Stimulated activated CD4-positive, alpha-beta T cell treated with anti-CD3 and anti-CD28 coated beads, Interleukin-2, amount 100 ng/mL, for 24 hours (primary cell): ENCODE measurements at places on chromosomes 4 and X.

- no peak for DNase-seq
Measured at GRCh38 chr4:107183155-107183774, 147.2 kb upstream of the DKK2 start.

GRCh38 chrX:107228486-107228819 lies 22.0 kb downstream of the DNAAF6 start:
- DNase-seq, result no peak

- DNase-seq, result no peak
Measured at GRCh38 chr4:146029147-146029546, 90.5 kb upstream of the ZNF827 start.

- DNase-seq, result no peak
Measured at GRCh38 chr4:73347497-73347896, 56.6 kb upstream of the ALB start.

GRCh38 chrX:47112316-47112954 lies 32.1 kb downstream of the NDUFB11 start:
- DNase-seq, result no peak

DNA sequence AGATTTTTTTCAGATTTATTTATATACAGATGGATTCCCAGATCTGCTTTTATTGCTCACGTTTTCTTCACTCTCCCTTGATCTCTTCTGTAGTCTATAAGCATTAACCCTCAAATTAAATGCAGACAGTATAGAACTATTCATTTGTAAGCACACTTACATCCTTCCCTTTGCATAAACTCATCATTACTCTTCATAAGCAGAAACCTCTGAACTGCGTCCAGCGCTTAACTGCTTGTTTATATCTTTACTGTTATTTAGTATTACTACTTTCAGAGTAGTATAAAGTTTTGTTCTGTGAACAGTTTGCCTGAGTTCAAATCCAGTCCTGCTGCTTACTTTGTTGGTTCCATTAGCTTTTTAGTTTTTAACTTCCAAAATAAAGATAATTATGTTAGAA lies 132.9 kb downstream of the STIM2 start:
- DNase-seq, result no peak

DNA sequence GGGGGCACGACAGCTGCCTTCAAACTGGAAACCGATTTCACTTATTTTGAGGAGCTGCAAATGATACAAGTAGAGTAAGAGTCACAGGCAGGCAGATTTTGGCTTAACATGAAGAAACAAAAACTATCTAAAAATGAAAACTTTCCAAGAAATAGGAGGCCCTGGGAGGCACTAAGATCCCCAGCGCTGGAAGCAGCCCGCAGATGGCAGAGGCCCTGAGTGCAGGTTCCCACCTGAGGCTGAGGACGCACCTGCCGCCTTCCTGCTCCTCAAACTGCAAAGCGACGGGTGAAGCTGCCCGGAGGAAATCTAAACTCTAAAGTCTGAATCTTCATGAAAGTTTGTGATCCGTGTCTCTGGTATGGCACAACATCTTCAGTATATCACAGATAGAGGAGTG lies 138.7 kb downstream of the AFAP1 start:
- DNase-seq, result no peak

GRCh38 chrX:12956704-12957534 lies 18.0 kb upstream of the TMSB4X start:
- no peak for DNase-seq

DNA sequence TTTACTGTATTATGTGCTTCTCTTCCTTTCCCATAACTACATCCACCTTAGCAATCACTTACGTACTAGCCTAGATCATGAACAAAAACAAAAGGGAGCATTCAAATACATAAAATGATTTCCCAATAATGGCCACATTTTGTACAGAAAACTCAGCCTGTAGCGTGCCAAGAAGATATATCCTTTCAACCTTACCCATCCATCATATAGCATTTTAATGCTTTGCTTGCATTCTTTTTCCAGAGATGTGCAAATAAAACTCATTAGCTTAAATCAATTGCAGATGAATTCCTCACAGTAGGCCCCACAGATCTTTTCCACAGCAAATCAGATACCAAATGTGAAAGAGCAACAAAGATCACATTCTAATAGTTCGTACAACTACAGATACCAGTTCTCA lies 20.8 kb downstream of the GRSF1 start:
- DNase-seq, result no peak

GRCh38 chr4:98928131-98928504 lies 815 bp downstream of the EIF4E start:
- peak; percentile 76 for DNase-seq

DNA sequence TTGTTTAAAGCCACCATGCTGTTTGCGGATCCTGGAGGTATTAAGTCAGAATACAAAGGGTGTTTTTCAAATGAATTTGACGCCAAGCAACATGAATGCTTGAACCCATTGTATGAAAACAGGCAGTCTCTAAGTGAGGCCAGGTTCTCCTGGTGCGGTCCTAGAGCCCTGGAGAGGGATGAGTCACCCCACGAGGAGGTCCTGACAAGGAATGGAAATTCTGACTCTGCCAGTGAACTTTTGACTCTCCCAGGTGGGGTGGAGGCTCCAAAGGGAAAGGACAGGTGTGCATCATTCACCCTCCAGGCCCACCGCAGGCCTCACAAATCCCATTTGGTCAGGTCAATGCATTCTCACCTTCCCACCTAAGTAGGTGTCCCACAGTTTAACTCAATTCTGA lies 1.5 kb downstream of the TRIM2 start:
- DNase-seq, result peak; percentile 44

GRCh38 chr4:150518559-150518958 lies 63.4 kb upstream of the MAB21L2 start:
- no peak for DNase-seq

- no peak for DNase-seq
Measured at GRCh38 chr4:4315461-4316149, 25.6 kb downstream of the ZBTB49 start.

- no peak for DNase-seq
Measured at GRCh38 chr4:89665662-89666061, 171.3 kb downstream of the SNCA start.

GRCh38 chrX:31572360-31572759 lies 500.5 kb upstream of the FTHL17 start:
- no peak for DNase-seq

DNA sequence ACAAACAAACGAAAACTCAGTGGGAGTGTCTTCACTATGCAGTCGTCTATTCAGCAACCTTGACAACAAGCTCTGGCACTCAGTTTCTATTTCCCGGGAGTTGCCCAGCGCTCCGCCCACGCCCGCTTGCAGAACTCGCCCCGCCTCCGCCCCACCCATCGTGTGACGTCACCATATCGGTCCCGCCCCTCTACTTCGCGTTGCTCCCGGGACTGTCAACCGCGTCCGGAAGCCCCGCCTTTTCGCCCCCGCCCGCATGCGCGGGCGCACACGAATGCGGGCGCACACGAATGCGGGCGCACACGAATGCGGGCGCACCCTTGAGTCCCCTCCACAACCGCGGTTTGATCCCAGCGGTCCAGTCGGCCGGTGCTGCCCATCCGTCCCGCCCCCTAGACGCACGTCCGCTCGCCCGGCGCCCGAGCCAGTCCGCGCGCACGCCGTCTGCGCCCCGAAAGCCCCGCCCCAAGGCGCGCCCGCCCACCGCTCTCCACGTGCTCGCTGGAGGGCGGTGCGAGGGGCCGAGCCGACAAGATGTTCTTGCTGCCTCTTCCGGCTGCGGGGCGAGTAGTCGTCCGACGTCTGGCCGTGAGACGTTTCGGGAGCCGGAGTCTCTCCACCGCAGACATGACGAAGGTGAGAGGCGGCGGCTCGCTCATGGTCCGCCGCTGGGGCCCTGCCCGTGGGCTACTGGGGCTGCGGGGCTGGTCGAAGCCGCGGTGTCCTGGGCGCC lies at the start of gene LAP3:
Gene LAP3 (plus strand): TSS at position 267 of the 733 bp plus-strand sequence. CDS start 268 bp downstream, at position 535.
- DNase-seq, result peak; percentile 99

- no peak for DNase-seq
Measured at GRCh38 chr4:94488670-94489069, 36.9 kb downstream of the PDLIM5 start.

- no peak for DNase-seq
Measured at GRCh38 chr4:35965300-35965699, 279.0 kb downstream of the ARAP2 start.

DNA sequence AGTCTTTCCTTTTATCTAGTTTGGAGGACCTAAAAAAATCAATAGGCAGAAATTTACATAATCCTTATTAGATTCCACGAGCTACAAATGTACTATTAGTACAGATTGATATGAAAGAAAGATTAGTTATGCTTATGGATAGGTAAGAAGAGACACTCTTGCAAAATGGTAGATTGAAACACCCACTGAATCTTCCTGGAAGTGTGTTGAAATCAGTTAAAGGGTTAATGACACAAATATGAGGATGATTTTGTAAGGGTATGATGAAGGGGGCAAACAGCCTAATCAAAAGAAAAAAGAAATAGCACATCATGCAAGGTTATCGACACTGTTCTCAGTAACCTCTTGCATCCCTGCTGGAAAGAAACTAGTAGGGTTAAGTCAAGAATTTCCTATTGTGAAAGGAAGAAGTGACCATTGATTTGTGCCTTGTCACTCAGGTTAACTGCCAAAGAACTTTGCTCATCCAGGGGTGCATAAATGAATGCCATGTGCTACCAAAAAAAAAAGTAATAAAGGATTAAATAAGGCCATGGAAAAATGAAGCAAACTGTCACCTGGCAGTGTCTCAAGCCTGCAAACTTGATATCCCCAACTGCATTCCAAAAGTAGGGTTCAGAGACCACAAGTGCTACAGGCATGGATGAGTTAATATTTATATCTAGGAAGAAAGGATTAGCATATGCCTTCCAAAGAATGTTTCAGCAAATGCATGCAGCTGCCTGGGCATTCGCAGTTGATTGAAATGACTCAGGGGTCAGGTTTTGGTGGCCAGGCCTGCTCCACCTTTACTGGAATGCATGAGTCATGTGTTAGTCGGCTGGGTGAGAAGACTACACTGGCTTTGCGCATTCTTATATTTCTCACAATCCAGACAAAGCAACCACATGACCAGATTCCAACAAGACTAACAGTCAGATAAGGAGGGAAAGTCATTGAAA lies 78.3 kb upstream of the ATXN3L start:
- DNase-seq, result peak; percentile 8

DNA sequence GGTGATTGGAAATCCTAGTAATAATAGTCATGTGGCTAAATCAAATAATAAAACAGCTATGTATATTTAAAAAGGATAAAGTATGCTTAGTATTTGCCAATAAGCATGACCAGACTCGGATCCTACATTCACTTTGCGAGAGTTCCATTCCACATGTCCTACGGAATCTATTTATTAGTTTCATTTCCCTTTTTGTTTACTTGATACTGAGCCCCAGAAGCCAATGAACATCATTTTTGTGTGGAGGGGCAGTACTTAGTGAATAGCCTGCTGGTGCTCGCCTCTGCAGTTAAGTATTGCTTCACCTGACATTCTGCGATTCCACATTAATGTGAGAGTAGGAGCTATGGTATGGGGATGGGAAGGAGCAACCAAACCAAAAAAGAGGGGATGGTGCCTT lies 58.5 kb upstream of the NAP1L5 start:
- DNase-seq, result no peak

DNA sequence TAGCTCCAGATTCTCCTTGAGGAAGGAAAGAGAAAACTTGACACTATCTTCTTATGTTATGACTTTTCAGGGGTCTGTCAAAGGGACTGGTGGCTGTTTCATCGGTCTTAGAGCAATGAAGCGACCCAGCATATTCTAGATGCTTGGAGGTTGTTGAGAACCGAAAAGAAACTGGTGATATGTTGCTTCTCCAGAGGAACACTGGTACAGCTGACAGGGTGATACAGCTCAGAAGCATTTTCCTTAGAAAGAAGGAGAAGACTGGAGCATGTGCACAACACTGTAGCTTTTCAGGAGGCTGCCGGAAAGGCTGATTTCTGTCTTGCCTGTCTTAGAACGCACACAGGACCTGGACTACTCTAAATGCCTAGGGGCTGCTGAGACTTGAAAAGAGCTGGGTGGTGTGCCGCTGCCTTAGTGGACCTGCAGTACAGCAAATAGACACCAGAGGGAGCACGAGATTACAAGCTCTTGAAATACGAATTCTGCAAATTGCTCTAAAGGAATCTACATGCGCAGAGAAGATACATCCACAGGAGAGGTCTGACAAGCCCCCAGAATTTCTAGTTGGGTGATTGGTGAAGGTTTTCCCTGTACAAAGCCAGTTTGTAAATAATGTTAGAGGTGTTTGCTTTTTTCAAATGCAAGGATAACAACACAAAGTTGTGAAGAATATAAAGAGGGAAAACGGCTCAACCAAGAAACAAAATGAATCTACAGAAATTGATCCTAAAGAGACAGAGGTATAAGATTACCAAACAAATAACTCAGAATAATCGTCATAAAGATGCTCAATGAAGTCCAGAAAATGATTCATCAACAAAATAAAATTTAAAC lies 223.1 kb upstream of the DMD start:
- DNase-seq, result peak; percentile 22

- DNase-seq, result no peak
Measured at GRCh38 chrX:1610166-1610565, 4.7 kb upstream of the ASMT start.

- no peak for DNase-seq
Measured at GRCh38 chr4:187236209-187236890, 512.7 kb upstream of the FAT1 start.

- DNase-seq, result no peak
Measured at GRCh38 chrX:149641835-149642234, 10.2 kb upstream of the TMEM185A start.

GRCh38 chr4:22490718-22491315 lies 25.0 kb downstream of the ADGRA3 start:
- DNase-seq, result no peak

DNA sequence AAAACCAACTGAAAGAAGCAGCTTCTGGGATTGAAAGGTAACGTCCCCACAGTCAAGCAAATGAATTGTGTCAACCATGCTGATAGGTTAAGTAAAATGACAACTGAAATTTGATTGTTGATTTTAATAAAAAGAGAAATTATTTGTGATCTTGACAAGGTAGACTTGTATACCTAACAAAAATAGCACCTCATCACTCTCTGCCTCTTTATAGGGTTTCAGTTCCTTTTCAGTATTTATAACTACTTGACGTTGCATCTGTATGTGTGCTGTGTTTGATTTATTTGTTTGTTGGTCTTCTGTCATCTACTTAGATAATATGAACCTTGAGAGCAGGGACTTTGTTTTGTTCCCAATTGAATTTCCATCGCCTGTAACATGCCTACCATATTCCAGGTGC lies 7.9 kb upstream of the PPP3CA start:
- no peak for DNase-seq

GRCh38 chrX:54452920-54453319 lies 12.7 kb downstream of the TSR2 start:
- DNase-seq, result no peak

GRCh38 chr4:148078061-148078460 lies 346.2 kb downstream of the ARHGAP10 start:
- DNase-seq, result no peak

DNA sequence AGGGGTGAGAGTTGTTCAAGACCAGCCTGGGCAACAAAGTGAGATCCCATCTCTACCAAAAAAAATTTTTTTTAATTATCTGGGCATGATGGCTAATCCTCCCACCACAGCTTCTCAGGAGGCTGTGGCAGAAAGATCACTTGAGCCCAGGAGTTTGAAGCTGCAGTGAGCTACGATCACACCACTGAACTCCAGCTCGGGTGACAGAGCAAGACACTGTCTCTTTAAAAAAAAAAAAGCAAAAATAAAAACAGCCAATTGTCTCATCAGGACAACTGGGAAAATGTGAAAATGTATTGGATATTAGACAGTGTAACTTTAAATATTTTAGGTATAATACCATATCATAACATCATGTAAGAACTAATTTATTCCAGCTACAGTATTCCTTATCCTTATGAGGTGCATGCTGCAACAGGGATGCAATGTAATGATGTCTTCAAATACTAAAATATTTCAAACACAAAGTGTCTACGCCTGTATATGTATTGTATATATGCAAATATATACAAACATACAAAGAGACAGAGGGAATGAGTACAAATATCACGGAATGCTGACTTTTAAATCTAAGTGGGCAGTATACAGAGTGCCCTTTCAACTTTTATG lies 17.2 kb downstream of the FAM13A start:
- DNase-seq, result no peak
